CD4-positive, alpha-beta T cell treated with Interleukin-2 at 100 ng/mL for 4 hours (primary cell): ENCODE measurements at places on chromosomes 2 and 18.

GRCh38 chr2:218322768-218323525 lies 30.6 kb upstream of the TMBIM1 start:
- DNase-seq, result peak; percentile 24

DNA sequence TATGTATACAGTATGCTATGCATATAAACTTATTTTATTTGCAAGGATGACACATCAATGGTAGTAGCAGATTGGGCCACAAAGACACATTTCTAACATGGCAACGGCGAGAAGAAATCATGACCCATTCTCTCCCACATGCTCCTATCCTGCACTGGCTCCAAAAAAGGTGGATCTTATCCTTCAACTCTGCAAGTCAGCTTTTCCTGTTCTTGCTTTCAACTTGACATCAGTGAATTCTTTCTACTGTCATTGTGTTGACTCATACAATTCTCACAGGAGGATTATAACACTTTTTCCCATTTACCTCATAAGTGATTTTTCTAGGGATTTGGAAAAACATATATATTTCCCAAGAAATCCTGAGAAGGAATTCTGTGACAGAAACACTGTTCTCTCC lies 53.1 kb downstream of the ACVR1 start:
- DNase-seq, result no peak

GRCh38 chr2:41872646-41873045 lies 175.2 kb upstream of the PKDCC start:
- DNase-seq, result no peak

DNA sequence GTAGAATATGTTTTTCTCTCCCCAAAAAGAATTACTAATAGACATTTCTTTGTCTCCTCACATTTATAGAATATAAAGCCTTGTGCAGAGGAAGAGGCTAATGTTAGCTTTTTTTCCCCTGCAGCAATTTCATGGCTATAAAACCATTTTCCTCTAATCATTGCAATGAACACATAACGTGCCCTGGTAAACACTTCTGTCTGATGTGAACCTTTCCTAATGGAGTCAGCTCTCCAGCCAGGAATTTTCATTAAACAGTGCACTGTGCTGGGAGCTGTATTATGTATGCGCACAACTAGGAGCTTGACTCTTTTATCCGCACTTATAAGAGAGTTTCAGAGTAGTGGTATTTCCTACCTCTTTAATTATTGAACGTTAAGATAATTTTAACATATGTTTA lies 63.9 kb upstream of the SPATS2L start:
- no peak for DNase-seq

GRCh38 chr2:176003958-176004357 lies 1.9 kb upstream of the LNPK start:
- no peak for DNase-seq

DNA sequence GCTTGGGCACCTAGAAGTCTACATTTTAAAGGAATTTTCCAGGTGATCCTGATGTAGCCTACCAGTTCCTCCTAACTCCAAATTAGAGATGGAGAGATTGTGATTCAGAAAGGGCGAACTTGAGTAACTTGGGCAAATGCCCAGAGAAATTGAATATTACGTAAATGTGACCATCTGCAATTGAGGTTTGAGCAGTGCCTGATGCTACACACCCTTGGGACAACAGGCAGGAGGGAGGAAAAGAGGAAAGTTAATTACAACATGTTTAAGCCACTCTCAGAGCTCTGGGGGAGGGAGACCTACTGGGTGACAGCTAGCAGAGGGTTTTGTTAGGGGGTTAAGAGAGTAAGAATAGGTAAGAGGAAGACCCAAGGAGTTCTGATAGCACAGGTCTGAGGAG lies 208.9 kb downstream of the LPIN1 start:
- DNase-seq, result no peak

GRCh38 chr18:52242711-52243110 lies 97.3 kb upstream of the DCC start:
- DNase-seq, result no peak

GRCh38 chr2:236114959-236115358 lies 53.2 kb downstream of the GBX2 start:
- DNase-seq, result no peak

DNA sequence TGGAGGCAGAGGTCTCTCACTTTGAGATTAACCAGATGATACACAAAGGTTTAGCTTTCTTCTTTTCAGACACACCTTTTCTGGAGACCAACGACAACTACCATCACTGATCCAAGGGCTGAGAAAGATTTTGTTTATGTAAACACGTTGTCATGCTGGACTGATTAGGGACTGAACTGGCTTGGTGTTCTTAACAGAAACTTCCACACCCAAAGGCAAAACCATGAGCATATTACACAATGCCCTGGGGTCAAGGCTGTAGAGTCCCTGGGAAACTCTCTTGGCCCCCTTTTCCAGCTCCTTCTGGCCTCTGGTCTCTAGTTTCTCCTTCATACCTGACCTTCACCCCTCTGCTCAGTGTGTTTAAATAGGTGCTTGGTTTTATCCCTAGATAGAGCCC lies 447.0 kb upstream of the TCF4 start:
- no peak for DNase-seq

GRCh38 chr2:44286119-44286883 lies 11.0 kb downstream of the SLC3A1 start:
- DNase-seq, result no peak

DNA sequence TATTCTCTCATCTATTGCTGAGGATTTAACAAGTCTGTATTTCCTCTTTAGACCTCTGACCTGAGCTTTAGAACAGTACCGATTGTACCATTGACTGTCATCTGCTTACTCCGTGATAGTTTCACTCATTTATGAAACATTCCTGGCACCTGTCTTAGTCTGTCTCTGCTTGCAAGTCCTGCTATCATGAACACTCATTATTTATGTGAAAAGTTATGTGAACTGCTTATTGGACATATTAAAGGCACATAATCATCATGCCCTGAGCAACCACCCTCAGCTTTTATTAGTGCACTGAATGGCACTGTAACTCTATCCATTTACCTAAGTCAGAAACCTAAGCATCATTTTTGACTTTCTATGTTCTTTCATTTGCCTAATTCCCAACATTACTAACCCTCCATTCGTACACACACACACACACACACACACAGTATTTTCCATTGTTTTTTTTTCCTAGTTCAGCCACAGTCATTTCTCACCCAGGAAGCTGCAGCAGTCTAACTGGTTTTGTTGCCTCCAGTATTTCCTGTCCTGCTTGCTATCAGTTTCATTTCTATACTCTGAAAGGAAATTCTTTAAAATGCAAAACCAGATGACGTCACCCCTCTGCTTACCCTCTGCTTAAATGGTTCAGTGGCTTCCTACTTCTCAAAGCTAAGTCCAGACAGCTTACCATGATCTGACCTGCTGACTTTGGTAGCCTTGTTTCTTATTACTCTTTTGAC lies 146.1 kb downstream of the HAUS1 start:
- peak; percentile 84 for DNase-seq

DNA sequence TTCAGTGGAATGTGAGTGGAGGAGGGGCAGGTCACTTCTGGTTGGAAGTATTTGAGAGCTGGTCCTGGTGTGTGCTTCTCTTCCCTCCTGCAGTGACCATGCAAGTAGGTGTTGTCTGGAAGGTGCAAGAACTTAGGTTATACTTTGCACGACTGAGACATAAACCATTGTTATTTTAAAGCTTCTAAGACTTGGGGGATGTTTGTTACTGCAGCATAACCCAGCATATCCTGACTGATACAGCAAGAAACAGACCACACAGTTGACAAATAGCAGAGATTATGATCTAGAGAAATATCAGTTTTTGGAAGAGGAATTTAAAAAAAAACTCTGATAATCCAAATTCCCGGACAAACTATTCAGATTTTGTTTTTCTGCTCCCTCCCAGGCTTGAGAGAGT lies 130.8 kb downstream of the ACTR3 start:
- no peak for DNase-seq

GRCh38 chr18:57923611-57924010 lies 120.4 kb upstream of the NEDD4L start:
- no peak for DNase-seq

DNA sequence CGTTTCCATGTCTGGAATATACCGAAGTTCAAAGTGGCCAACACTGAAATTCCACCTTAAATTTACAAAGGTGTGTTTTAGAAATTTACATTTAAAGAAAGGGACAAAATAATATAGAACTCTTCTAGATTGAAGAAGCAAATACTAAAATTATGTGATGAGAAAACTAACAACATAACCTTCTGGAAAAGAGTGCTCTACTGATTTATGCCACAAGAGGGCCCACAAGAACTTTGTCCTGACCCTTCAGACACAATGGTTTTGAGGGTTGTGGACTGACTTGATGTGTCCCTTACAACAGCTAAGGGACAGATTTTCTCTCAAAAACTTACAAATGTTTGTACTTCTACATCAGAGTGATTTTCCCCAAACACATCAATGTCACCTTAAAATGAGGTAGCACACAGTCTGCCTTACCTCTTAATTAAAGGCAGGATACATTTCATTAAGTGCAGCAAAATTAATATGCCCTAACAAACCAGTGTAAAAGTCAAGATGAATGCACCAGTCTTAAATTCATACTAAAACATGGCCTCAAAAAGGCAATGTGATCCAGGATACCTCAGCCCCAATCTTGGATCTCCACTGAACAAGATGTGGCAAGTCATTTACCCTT lies 36.2 kb downstream of the EIF2AK3 start:
- DNase-seq, result peak; percentile 70

DNA sequence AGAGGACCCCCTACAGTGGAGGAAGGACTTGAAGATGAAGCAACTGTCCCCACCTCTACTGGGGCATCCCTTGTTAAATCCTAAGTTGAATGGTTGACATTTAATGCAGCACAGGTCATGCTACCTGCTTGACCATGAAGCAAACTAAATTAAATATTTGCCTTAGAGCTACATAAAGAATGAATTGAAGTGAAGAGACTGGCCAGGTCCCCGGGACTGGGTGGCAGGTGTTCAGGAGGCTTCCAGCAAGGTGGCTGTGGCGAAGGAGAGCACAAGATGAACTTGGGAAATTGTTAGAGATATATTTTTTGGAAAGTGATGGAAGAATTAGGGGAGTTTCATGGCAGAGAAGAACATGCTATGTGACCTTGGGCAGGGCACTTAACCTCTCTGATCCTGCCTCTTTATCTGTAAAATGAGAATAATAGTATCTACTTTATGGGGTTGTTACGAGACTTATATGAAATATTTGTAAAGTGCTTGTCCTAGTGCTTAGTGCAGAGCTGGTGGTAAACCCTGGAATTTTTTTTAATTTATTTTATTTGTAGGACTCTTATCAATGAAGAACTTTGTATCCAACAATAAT lies 37.3 kb downstream of the EFR3B start:
- DNase-seq, result no peak

GRCh38 chr2:47083886-47084687 lies 71.0 kb downstream of the STPG4 start:
- DNase-seq, result no peak

GRCh38 chr2:20440001-20440560 lies 6.8 kb upstream of the RHOB start:
- no peak for DNase-seq

DNA sequence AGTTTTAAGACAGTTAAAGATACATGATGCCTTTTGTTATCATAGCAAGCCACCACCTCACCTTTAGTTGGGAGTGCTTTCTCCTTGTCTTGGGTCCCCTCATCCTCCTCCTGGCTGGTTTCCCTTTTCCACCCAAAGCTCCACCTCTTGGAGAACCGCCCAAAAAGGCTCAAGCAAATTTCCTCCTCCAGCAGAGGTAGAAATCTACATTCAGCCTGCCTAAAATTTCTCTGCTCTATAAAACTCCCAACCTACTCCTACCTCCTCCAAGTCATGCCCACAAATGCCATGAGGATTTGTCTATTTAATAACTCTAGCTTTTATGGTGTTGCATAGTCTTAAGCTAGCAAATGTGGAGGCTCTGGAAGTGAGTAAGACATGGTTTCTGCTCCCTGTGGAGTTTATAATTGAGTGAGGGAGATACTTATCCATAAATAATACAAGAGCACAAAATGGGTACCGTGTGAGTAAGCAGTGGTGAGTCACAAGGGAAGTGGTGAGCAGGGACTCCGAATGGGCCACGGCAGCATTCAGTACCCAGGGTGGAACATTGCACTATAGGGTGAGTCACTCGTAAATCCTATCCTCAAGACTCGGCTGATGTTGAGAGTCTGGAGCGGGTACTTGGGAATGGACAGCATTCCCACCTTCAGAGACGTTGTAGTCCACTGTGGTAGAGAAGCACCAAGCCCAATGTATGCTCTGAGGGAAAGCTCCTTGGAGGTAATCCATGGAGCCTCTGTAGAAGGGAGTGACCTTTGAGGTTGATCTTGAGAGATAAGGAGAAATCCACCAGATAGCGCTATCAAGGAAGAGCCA lies 146.3 kb downstream of the RTN4 start:
- DNase-seq, result peak; percentile 65

- no peak for DNase-seq
These were observed 10.9 kb downstream of the IMPA2 start for GRCh38 chr18:11992096-11992790.

GRCh38 chr2:24820598-24821432 lies 27.6 kb downstream of the CENPO start:
- DNase-seq, result no peak

- no peak for DNase-seq
These were observed at the start of gene BCL11A for GRCh38 chr2:60553495-60554073. Gene BCL11A, minus strand, starts transcription at chr2:60553654. Its CDS starts 384 bp downstream, at chr2:60553270.

DNA sequence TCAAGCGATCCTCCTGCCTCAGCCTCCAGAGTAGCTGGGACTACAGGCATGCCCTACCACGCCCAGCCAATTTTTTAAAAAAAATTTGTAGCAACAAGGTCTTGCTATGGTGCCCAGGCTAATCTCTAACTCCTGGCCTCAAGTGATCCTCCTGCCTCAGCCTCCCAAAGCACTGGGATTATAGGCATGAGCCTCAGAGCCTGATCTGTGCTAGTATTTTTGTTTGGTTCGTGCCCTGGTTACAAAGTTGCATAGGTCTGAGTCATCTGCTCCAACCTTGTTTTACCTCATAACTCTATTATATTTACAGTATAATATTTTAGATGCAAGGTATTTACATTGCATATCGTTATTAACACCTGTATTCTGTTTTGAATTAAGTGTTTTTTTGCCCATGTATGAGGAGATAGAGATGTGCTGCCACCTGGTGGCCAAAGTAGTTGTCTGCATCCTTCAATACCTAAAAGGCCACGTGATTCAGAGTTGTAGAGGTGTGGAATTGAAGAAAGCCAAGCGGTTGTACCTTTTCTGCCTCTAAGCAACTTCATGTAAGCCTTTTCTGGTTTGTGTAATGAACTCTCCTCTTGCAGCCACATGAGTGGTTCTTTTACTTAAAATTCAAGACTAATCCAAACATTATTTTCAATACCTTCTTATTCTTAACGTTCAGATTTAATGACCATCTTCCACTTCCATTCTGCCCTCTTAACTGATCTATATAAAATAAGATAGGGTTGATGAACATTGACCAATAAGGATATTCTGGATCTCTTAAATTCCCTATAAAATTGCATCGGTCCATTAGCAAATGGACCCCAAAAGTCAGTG lies 19.9 kb upstream of the CABYR start:
- peak; percentile 85 for DNase-seq
